NCI-H446 treated with DMSO at 0.1 percent for 48 hours (cell line): ENCODE measurements at places on chromosomes 7 and 10.

DNA sequence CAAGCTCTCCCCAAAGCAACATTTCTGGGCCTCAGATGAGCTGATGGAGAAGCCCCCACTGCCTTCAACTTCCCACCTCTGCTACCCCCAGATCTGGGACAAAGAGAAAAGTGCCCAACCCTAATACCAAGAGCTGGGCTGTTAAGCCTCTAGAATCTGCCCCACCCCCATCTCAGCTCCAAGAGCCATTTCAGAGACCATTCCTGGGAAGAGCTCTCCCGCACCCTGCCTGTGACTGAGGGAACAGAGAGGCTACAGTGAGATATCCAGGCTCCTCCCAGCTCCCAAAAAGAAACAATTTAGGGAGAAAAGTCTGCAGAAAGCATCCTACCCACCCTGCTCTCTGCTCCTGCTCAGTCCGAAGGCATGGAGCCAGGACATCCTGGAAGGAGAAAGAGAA is 2.5 kb upstream of the KCNH2 start:
- DNase-seq, result no peak

DNA sequence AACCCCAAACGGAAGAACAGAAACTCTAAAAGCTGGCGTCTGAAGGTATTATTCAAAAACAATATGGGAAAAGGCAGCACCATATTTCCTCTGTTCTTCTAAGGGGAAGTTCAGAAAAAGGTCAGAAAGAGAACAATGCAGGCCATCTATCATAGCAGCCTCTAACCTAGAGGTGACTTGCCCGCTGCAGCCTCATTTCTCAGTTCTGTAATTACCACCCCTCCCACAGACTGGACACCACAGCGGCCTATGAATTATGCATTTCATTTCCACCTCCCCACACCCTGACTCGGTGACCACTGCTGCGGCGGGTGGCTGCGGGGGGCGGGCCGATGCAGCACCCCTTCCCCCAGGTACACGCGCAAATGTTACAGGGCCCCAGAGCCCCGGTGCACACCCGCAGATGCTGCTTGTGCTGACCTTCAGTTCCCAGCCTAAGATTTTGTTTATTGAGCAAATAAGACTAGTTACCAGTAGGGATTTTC is 125.5 kb downstream of the CLEC2L start:
- DNase-seq, result no peak

- no peak for DNase-seq
These were observed 353.6 kb upstream of the AUTS2 start for GRCh38 chr7:69244701-69245100.

GRCh38 chr10:58631715-58632114 is 119.0 kb downstream of the BICC1 start:
- no peak for DNase-seq
